ENCODE measurements at places on chromosomes 3 and 15.

GRCh38 chr3:13064964-13065363 lies 8.3 kb downstream of the IQSEC1 start:
- DNase-seq, result no peak

DNA sequence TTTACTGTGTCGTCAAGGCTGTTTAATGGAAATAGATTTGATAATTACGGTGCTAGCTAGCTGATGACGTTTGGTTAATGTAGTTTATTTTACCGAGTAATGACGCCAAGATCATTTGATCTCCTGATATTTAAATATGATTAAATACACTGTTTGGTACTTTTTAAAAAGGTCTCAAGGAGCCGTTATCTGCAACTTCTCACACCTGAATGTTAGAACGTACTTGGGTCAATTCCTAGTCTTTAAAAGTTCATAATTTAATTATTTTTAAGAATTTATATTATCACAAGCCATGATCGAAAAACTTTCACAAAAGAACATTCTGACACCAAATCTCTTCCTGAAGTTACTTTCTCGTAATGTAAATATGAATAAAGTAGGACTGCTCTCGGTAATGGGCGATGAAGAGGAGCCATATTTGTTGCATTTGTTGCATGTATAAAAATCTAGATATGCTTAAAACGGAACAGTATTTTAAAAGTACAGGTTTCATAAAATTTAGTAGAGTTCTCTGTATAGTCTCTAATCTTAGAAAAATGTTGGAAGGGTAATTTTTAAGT lies 16.2 kb upstream of the CHD2 start:
- no peak for DNase-seq

DNA sequence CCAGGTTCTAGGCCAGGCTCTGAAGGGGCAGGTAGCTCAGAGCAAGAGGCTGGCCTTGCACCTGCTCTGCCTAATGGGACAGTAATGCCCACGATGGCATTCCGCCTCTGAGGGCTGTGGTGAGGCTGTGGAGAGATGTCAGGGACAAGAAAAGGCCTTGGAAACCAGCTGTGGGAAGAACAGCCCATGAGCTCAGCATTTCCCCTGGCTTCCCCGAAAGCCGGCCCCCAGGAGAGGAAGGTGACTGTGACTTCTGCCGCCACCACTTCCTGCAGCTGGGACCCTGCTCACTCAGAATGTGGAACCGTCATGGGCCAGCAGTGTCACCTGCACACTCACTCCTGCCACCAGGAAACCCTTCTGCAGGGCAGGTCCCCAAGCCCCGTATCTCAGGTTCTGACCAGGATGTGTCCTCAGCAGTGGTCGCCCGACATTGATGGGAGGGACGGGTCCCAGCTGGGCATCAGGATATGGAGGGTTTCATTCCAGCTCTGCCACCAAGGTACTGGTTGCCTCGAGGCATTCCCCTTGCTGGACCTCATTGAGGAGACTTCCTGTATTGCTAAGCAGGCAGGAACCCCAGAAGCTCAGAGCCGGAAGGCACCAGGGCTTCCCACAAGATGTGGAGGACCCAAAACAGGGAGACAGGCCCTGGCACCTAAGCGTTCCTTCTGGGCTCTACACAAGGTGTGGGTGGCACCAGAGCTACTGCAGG lies 30.7 kb downstream of the SEMA7A start:
- peak; percentile 60 for DNase-seq

DNA sequence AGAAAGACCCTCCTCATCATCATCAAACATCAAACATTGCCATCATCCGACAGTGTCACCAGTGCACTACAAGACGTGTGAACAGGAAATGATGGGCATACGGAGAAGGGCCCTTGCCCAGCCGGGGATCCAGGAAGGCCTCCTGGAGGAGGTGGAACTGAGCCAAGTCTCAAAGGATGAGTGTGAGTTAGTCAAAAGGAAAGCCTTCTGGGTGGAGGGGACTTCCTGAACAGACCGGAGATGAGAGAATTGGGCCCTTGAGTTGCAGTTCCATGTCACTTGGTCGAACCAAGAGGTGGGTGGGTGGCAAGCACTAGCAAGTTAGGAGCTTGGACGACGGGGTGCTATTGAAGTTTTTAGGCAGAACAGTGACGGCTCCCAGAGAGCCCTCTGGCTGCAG lies 8.5 kb downstream of the SEMA4B start:
- DNase-seq, result no peak

DNA sequence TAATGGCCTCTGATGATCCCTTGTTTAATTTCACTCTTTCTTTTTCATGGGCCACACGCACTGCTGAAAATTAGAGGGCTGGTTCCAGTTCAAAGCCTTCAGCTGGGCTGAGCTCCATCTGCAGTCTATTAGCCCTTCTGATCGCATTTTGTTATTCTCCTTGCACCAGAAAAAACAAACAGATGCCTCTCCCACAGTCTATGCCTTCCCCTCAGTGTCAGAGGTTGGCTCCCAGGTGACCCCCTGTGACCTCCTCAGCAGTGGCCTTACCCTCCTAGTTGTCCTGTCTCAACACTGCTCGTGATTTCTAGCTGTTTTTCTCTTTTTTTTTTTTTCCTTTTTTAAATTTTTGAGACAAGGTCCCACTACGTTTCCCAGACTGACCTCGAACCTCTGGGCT lies 77.1 kb upstream of the PRTG start:
- DNase-seq, result no peak

DNA sequence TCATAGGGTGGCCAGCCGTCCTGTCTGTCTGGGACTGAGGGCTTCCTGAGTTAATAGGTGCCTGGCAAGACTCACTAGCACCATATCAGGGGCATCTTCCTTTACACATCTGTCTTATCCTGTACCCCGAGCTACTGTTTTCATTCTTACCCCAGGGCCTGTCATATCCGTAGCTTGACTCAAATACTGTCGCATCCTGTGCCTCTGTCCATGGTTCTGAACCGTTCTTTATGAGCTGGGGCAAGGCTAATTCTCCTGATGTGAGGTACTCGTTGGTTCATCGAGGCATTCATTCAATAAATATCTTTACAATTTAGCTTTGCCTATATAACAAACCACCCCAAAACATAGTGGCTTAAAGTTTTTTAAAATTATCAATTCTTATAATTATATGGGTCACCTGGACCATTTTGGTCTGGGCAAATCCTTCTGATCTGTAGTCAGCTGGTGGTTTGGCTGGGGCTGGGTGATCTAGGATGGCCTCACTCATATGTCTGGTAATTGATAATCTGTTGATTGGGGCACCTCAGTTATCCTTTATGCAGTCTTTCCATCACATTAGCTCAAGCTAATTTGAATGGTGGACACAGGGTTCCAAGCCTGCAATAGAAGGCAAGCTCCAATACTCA lies 121.2 kb downstream of the TLE3 start:
- peak; percentile 12 for DNase-seq

DNA sequence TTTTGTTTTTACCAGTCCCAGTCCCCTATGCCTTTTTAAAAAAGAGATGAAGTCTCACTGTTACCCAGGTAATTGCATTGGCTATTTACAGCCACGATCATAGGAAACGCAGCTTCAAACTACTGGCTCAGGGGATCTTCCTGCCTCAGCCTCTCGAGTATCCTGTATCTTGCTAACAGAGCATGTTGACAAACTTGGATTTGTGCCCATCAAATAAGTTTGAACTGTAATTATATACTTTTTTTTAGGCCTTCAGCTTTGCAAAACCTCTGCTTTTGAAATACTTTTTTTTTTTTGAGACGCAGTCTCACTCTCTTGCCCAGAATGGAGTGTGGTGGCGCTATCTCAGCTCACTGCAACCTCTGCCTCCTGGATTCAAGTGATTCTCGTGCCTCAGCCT lies 3.0 kb upstream of the EDEM1 start:
- DNase-seq, result no peak

- no peak for DNase-seq
Observed at GRCh38 chr15:41183581-41183980, 47.0 kb downstream of the EXD1 start.

DNA sequence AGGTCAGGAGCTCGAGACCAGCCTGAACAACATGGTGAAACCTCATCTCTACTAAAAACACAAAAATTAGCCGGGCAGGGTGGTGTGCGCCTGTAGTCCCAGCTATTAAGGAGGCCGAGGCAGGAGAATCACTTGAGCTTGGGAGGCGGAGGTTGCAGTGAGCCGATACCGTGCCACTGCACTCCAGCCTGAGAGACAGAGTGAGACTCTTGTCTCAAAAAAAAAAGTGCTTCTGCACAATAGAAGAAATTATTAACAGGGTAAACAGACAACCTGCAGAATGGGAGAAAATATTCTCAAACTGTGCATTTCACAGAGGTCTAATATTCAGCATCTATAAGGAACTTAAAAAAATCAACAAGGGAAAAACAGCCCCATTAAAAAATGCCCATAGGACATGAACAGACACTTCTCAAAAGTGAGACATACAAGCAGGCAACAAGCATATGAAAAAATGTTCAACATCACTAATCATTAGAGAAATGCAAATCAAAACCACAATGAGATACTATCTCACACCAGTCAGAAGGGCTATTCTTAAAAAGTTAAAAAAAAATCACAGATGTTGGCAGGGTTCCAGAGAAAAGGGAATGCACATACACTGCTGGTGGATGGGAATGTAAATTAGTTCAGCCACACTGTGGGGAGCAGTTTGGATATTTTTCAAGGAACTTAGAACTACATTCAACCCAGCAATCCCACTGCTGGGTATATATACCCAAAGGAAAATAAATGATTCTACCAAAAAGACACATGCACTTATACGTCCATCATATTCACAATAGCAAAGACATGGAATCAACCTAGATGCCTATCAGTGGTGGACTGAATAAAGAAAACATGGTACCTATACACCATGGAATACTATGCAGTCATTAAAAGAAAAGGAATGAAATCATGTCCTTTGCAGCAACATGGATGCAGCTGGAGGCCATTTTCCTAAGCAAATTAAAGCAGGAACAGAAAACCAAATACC lies 75.5 kb downstream of the MSL2 start:
- no peak for DNase-seq

DNA sequence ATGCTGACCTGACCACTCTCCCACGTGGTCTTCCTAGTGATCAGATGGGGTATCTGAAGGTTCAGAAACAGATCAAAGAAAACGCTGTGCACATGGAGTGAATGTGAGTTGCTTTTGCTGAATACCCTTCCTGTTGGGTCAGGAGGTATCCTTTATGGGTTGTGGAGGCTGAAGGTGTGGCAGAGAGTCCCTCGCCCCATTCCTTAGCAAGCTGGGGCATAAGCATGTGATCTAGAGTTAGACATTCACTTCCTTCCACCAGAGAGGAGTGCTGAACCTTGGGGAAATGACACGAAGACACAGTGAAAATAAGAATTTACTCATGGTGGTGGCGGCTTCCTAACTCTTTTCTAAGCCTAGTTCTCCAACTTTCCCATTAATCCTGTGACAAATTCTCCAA lies 27.8 kb upstream of the SPTBN5 start:
- DNase-seq, result no peak

- DNase-seq, result peak; percentile 59
Observed at GRCh38 chr3:129606636-129607390, at the start of gene PLXND1. TSS of gene PLXND1 (minus strand) at chr3:129606676. CDS start at chr3:129606639, 37 bp downstream.

Data from CD4-positive, alpha-beta T cell treated with Interleukin-6 at 100 ng/mL for 8 hours (primary cell).